ENCODE measurements at places on chromosomes 6 and 20. TPM values are rescaled to one million over a fixed set of nuclear protein-coding genes. Genes with fewer than 3 reads are reported as not detected.

The ATAT1 gene
- total RNA-seq = 2.6 TPM

The VAPB gene
- total RNA-seq = 34.9 TPM

The CPXM1 gene
- total RNA-seq = 1.9 TPM

The TUBB1 gene
- not detected for total RNA-seq

The PM20D2 gene
- total RNA-seq = 25.5 TPM

The CCM2L gene
- total RNA-seq = 3.0 TPM

The EPHA7 gene
- 187 TPM for total RNA-seq

The WFDC2 gene
- total RNA-seq = 21.9 TPM

The KCNK16 gene
- not detected for total RNA-seq

The NKAIN4 gene
- total RNA-seq = not detected

The MUCL3 gene
- total RNA-seq = 0.04 TPM

The TPD52L1 gene
- 22.7 TPM for total RNA-seq

The CGA gene
- total RNA-seq = not detected

The C6orf163 gene
- total RNA-seq = not detected

The TBC1D22B gene
- total RNA-seq = 9.2 TPM

The C4B gene
- total RNA-seq = 259 TPM

The DDAH2 gene
- total RNA-seq = 75.6 TPM

The NKX2-2 gene
- not detected for total RNA-seq

The INSM1 gene
- total RNA-seq = not detected

The ZNF165 gene
- total RNA-seq = 1.6 TPM

The KIF6 gene
- total RNA-seq = 0.47 TPM

The COL9A3 gene
- total RNA-seq = 8.8 TPM

The TNFRSF6B gene
- total RNA-seq = 8.9 TPM

The OGFR gene
- 59.1 TPM for total RNA-seq

The COL19A1 gene
- 3.7 TPM for total RNA-seq

The ANKRD66 gene
- 0.15 TPM for total RNA-seq

The CCDC28A gene
- total RNA-seq = 15.9 TPM

The OSBPL2 gene
- 57.3 TPM for total RNA-seq

The SAMD3 gene
- total RNA-seq = not detected

The LAMA4 gene
- total RNA-seq = 256 TPM

The DLK2 gene
- not detected for total RNA-seq

The C6orf118 gene
- total RNA-seq = not detected

The MYB gene
- 0.93 TPM for total RNA-seq

The LY6G6D gene
- not detected for total RNA-seq

The SLC22A1 gene
- total RNA-seq = 0.67 TPM

The RBBP9 gene
- 23.5 TPM for total RNA-seq

The PLAGL2 gene
- 11.0 TPM for total RNA-seq

The TMC2 gene
- total RNA-seq = not detected

The GRIK2 gene
- 0.82 TPM for total RNA-seq

The CNR1 gene
- 9.8 TPM for total RNA-seq

The LPA gene
- not detected for total RNA-seq

The HSF2 gene
- 36.6 TPM for total RNA-seq

The GTF2H4 gene
- total RNA-seq = 9.4 TPM

The FILIP1 gene
- 39.0 TPM for total RNA-seq

All from gastroesophageal sphincter (tissue), 4 donors.